NCI-H1048 (cell line): ENCODE measurements at places on chromosomes 5 and 9.

GRCh38 chr9:34403554-34404380 lies 27.1 kb upstream of the MYORG start:
- peak; percentile 3 for DNase-seq

GRCh38 chr5:109844695-109845094 lies 155.0 kb downstream of the MAN2A1 start:
- DNase-seq = no peak

- no peak for DNase-seq
Measured at GRCh38 chr9:132672413-132672690, 2.1 kb downstream of the GTF3C4 start.

- DNase-seq = no peak
Measured at GRCh38 chr9:77021922-77022782, 2.7 kb downstream of the FOXB2 start.

- DNase-seq = no peak
Measured at GRCh38 chr5:20300110-20300509, 312.1 kb upstream of the CDH18 start.

- no peak for DNase-seq
Measured at GRCh38 chr5:142815469-142815868, 45.3 kb downstream of the ARHGAP26 start.

GRCh38 chr9:33414268-33414667 lies 11.9 kb upstream of the AQP7 start:
- no peak for DNase-seq

GRCh38 chr5:169374761-169375160 lies 73.8 kb upstream of the SLIT3 start:
- DNase-seq = no peak

DNA sequence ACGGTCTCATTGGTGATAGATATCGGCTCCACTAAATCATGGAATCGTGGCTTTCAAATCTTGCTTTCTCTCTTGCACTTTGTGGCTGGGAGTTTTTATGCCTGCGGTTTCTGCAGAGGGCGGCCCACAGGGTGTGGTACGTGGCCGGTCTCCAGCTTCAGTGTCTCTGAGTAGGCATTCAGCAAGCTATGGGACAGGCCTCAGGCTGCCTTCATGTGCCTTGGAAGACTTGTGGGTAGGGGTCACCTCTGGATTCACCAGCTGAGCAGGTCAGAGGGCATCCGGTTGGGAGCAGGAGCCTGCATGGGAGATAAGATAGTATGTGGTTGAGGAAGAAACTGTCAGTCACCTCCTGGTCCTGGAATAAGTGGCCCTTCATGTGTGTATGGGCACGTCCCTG lies 47.7 kb downstream of the AMBP start:
- DNase-seq = no peak

DNA sequence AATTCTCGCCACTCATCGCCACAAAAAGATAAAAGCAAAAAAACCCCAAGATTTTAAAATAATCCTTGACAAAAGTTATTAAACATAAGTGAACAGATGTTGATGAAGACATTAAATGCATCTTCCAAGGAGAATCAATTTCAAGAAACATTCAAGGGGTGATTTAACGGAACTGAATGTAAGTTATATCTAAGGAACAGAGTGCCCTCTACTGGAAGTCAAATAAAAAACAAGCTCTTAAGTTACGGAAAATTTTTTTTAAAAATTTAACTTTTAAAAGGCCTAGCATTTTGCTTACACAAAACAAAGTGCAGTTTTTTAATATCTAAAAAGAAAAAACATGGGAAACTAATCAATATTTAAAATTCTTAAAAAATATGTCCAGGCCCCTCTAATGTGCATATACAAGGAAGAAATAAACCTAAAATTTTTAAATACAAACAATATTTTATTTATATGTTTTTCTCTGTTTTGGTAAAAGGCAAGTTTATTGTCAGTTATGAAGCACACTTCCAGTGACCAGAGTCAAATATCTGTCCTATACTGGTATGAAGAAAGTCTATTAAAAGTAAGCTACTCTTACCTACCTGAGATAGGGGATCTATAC lies 28.0 kb downstream of the TEX10 start:
- no peak for DNase-seq

DNA sequence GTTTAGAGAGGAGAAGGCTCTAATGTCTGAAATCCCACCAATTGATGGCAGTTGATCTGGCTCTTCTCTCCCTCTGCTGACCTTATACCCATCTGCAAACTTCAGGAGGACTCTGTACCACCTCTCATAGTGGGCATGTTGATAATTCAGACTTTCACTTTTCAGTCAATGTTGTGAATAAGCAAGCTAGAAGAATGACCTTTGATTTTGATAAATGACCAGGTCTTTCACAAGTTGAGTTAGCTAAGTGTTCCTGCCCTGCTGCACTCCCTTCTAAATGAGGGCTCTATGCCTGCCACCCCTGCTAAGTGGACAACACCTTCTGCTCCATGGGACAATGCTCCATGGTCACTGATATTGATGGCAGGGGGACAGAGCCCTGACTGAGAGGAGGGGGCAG lies 74.7 kb downstream of the SPRY4 start:
- DNase-seq = no peak

- no peak for DNase-seq
Measured at GRCh38 chr5:74624931-74625505, 15.5 kb downstream of the ENC1 start.

- peak; percentile 55 for DNase-seq
Measured at GRCh38 chr5:39547553-39548154, 122.9 kb upstream of the DAB2 start.

- DNase-seq = no peak
Measured at GRCh38 chr9:87810679-87811178, 71.9 kb upstream of the SPATA31E1 start.

- no peak for DNase-seq
Measured at GRCh38 chr5:95634081-95634480, 12.5 kb upstream of the RFESD start.

DNA sequence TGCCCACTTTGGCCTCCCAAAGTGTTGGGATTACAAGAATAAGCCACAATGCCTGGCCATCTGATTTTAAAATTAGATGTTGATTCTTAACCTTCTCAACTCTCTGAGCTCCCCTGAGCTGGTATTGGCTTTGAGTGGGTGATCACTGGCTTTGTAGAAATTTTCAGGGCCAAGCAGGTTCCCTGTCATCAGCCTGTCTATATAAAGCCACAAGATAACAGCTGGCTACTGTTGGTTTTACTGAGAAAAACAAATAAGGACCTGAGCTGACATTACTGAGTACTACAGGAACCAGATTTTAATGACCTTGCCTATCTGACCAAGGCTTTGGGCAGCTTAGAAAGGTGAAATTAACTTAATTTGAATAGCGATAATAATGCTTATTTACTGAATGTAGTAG lies 153.6 kb downstream of the MSX2 start:
- no peak for DNase-seq
